Stimulated activated naive CD8-positive, alpha-beta T cell treated with anti-CD3 and anti-CD28 coated beads, Interleukin-15, amount 100 ng/mL, for 72 hours (primary cell): ENCODE measurements at places on chromosomes 12 and 14.

DNA sequence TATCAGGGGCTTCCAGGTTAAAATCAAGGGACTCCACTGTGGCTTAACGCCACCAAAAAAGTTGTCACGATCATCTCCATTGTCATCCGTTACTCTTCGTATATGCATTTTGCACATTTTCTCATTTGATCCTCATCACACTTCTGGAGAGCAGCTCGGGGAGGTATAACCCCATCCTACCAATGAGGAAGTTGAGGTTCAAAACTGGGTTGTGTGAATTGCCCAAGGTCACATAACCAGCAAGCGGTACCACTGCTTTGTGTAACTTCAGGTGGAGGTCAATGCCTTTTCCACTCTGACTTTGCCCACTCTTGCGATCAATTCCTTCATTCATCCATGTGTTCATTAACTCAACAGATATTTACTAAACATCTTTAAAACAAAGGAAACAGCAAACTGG, 71.1 kb upstream of the CCND2 start:
- no peak for DNase-seq

DNA sequence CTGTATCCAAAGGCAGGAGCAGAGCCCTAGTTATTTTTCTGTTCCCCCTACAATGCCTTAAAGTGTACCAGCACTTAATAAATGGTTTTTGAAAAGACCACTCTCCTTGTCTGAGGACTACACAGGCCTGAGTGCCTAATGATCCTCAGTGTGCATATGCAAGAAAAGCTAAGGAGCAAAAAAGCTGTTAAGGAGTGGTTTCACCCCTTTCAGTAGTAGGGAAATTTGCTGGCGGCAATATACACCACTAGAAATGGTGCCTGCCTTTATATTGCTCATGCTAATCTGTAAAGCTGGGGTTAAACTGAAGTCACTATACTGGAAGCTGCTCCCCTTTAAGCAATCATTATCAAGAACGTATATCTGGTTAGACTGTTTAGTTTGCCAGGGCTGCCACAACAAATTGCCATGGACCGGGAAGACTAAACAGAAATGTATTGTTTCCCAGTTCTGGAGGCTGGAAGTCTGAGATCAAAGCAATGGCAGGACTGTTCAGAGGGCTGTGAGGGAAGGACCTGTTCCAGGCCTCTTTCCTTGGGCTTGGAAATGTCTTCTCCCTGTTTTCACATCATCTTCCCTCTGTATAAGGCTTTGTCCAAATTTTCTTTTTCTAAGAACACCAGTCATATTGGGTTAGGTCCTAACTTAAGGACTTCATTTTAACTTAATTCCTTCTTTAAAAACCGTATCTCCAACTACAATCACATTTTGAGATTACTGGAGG, 30.2 kb downstream of the PRDM4 start:
- no peak for DNase-seq

GRCh38 chr12:55955800-55956508, 9.9 kb downstream of the PMEL start:
- DNase-seq, result peak; percentile 58

- DNase-seq, result no peak
These were observed 81.2 kb downstream of the MIPOL1 start for GRCh38 chr14:37278636-37279538.

GRCh38 chr14:51082349-51082748, 12.6 kb downstream of the TRIM9 start:
- DNase-seq, result no peak

GRCh38 chr12:52413782-52414345, 7.7 kb upstream of the KRT82 start:
- no peak for DNase-seq

- DNase-seq, result no peak
These were observed 3.6 kb downstream of the LRRC74A start for GRCh38 chr14:76829650-76830421.

- no peak for DNase-seq
These were observed 12.9 kb upstream of the EMP1 start for GRCh38 chr12:13183620-13184019.

- DNase-seq, result no peak
These were observed 400.2 kb downstream of the TMEM121 start for GRCh38 chr14:105926373-105927095.

DNA sequence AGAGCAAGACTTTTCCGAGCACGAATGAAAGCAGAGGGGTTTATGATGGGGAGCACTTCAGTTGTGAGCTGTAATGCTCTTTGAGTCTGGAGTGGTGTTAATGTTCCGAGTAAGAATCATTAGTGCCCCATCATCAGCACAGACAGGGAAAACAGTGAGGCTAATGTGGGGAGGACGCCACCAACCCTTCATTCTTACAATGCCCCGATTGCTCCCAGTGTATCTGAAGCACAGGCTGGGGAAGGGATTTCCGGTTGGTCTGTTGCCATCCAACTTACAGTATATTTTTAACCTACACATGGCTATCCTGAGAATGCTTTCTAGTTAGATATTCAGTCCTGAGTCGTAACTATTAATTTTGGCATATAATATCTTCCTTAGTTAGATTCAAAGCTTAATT, 141.6 kb downstream of the APAF1 start:
- DNase-seq, result no peak

GRCh38 chr14:95679148-95679815, 6.9 kb upstream of the TCL1B start:
- DNase-seq, result no peak

DNA sequence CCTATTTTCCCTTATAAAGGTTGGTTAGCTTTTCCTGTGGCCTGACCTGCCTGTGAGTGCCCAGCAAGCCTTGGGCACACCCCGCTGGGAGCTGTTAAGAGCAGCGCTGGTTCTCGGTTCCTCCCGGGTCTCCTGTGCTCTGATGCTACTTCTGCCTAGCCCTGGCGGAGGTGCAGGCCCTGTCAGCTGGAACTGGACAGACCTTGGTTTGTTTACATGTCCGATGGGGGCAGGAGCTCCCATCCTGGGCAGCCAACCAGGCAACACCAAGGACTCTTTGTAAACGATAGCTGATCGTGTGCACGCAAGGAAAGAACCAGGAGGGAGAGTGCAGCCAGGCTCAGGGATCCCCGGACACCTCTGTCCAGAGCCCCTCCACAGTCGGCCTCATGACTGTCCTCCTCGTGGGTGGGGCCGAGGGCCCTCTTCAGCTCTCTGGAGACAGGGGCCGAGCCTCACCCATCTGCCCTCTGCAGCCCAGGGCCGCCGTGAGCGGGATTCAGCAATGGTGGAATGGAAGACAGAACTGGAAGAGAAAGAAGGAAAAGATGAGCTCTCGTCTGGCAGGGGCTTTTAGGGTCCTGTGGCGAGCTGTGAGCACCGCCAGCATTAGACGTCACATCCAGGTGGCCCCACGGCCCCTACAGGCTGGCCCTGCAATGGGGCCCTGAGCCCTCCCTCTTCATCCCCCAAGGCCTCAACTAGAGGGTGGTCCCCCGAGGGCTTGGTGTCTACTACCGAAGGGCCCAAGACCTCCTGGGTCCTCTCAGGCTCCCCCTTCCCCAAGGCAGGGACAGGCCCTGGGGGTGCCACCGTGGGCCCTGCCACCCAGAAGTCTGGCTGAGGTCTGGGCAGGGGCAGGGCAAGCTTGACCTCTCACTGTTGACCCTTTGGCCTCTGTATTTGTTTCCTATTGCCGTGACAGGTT, 12.3 kb downstream of the TNFAIP2 start:
- no peak for DNase-seq

- DNase-seq, result no peak
These were observed 32.0 kb upstream of the CIPC start for GRCh38 chr14:77065851-77066577.

DNA sequence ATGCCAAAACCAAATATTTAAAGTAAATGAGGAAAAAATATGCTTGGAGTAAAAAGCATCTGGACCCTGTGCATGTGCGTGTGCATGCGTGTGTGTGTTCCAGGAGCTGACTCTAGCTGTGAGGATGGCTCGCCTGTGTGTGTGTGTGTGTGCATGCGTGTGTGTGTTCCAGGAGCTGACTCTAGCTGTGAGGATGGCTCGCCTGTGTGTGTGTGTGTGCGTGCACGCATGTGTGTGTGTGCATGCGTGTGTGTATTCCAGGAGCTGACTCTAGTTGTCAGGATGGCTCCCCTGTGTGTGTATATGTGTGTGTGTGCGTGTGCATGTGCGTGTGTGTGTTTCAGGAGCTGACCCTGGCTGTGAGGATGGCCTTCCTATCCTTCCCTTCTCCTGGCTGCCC, 357.7 kb downstream of the CACNA1C start:
- DNase-seq, result no peak

DNA sequence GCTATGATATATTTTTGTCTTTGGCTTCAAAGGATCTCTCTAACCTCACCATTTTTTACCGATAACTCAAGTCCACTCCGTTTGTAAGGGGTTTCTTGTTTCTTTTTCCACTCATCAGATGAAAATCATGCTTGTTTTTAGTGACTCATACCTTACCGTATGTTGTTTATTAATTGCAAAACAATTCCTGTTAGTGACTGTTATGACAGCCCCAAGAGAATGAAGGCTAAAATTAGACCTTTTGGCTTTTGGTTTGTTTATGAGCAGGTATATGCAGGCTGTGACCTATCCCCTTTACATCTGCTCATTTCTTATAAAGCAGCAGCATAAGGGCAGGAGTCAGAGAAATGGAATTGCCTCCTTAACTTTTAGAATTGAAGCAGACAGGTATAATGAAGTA, 319.8 kb downstream of the CEP128 start:
- DNase-seq, result no peak

GRCh38 chr14:39582028-39582654, 149.9 kb upstream of the FBXO33 start:
- DNase-seq, result no peak

- peak; percentile 36 for DNase-seq
These were observed 506 bp upstream of the OR10P1 start for GRCh38 chr12:55636116-55636655.

- DNase-seq, result no peak
These were observed 147.4 kb downstream of the SLC38A4 start for GRCh38 chr12:46678426-46678825.

GRCh38 chr12:53258541-53259539, 9.3 kb upstream of the ESPL1 start:
- no peak for DNase-seq

DNA sequence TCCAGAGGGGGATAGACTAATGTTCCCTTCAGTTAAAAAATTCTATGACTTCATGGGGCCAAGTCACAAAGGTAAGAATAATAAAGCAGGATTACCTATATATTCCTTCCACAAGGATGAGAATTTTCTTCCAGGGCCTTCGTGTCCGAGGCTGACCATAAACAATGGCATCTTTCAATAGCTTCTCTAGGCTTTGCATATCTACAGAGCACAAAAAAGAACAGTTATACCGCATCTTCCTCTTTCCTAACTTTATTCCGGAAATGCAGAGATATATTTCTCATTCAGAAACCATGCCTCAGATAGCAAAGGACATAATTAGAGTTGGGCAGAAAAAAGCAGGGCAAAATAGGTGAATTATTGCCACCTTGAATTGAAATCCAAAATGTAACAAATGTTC, 58.3 kb upstream of the ISM2 start:
- no peak for DNase-seq

- no peak for DNase-seq
These were observed 98.3 kb downstream of the LRRC74A start for GRCh38 chr14:76924371-76925096.

- no peak for DNase-seq
These were observed 351.2 kb downstream of the KCNH5 start for GRCh38 chr14:62694075-62694474.

DNA sequence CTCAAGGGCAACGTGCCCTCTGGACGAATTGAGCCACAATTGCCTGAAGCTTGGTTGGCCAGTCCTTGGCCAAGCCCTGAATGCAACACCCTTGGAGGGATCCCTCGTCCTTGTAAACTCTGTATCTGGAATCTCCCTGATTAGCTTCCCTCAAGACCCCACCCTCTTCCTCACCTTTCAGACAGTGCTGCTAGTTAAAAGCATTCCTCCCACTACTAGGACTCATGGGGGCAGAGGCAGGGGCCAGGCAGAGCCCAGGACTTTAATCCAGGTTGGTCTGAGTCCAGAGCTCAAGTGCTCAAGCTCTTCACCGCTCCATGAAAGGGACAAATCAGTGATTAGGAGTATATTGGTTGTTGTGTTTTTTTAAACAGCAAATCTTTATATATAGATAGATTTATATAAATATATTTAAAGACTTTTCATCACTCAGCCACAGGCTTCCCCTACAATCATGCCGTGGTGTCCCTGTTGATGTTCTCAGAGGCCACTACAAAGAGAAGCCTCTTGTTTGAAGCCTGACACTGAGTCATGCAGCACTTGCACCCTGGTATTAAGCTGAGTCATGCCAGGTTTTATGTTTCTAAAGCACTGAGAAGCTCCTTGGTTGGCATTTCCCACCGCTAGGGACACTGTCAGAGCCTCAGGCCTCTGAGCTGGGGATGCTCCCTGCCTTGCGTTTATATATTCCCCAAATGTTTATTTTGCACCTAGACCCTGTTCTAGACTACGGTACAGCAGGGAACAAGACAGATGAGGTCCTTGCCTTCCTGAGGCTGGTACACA, 53.8 kb upstream of the GSC start:
- DNase-seq, result no peak

DNA sequence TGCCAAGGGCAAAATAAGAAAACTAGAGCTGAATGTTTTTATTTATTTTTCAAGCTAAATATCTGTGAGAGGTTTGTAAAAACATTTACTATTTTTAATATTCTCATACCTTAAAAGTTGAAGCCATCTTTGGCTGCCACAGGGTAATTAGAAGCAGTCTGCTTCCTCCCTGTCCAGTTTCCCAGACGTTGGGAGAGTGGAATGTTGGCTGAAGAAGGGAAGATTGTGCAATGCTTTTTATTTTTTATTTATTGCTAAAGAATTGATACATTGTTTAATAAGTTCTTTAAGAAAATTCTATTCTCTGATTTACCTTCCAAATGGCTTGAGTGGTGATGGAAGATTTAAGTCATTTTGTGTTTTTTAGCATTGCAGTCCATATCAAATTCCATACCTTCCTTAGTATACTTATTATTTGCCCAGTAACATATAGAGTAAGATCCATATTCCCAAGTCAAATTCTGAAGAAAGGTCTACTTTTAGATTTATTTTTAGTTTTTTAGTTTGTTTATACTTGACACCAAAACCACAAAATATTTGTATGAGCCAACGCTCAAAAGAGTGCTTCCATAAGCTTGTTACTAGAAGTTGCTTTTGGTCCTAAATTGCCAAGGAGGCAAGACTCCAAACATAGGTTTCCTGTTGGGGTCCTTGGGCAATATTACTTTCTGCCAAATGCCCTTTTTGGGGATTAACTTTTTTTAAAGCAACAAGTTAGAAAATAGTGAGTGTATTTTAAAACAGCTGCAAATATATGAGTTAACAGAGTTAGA, 124.0 kb upstream of the CPM start:
- DNase-seq, result no peak

GRCh38 chr12:95848575-95849388, 10.0 kb upstream of the SNRPF start:
- no peak for DNase-seq

DNA sequence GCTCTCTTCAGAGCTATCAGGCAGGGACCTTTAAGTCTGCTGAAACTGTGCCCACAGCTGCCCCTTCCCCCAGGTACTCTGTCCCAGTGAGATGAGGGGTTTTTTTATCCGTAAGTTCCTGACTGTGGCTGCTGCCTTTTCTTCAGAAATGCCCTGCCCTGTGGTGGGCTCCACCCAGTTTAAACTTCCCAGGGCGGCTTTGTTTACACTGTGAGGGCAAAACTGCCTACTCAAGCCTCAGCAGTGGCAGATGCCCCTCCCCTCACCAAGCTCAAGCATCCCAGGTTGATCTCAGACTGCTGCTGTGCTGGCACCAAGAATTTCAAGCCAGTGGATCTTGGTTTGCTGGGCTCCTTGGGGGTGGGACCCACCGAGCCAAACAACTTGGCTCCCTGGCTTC, 46.9 kb upstream of the SLC16A7 start:
- no peak for DNase-seq

- no peak for DNase-seq
These were observed 224.1 kb downstream of the BCAT1 start for GRCh38 chr12:24724814-24725213.

- no peak for DNase-seq
These were observed 3.6 kb downstream of the PPM1A start for GRCh38 chr14:60252630-60253029.
